T follicular helper cell (primary cell): ENCODE measurements at places on chromosomes 11 and 22.

DNA sequence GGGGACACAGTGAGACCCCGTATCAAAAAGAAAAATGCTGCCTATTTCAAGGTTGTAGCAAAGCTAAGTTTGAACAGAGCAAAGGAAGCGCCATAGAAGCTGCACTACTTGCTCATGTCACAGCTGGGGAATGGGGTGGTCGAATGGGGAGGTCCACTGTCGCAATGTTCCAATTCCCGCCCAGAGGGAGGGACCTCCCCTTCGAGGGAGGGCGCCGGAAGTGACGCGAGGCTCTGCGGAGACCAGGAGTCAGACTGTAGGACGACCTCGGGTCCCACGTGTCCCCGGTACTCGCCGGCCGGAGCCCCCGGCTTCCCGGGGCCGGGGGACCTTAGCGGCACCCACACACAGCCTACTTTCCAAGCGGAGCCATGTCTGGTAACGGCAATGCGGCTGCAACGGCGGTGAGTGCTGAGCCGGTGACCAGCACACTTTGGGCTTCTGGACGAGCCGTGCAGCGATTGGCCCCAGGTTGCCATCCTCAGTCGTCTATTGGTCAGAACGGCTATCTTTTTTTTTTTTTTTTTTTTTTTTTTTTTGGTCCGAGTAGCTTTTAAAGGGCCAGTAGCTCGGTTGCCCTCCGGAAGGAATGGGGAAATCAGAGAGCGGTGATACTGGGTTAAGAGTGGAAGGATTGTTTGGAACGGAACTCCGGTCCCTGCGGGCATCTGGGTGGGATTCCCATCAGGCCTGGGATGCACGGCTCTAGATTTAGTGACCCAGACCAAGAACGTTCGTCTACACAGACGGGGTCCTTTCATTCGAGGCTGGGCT lies at the start of gene HMBS:
HMBS (plus strand) TSS at position 219 of the 774 bp plus-strand sequence; CDS start at position 372, 153 bp downstream.
- peak; percentile 88 for DNase-seq

DNA sequence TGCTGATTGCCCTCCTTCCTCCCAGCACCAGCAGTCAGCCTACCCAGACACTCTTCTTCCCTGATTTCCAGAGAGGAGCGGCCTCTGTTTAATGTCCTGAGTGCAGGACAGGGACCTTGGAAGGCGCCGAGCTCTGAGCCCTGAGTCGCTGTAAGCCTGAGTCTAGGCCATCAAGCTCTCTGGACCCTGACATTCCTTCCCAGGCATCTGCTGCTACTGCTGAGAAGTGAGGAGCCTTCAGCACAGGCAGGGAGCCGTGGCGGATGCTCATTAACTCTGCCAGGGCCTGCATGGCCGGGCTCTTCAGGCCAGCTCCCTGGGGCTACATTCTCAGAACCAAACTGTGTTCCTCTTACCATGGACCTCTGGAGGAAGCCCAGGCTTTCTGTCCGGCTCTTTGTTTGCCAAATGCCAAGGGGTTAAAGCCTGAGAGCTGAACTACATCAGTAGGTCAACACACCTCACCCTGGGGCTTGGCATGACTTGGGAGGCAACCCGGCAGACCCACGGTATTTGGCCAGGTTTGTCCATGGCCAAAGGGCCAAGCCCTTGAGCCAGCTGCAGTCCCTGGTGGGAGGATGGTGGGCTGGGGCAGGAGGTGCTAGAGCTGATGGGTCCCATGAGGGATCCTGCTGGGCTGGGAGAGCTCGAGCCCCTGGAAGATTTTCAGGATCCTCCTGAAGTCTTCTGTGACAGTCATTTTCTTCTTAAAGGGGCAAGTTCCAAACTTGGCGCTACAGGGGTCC lies 721.4 kb downstream of the BRD1 start:
- no peak for DNase-seq

DNA sequence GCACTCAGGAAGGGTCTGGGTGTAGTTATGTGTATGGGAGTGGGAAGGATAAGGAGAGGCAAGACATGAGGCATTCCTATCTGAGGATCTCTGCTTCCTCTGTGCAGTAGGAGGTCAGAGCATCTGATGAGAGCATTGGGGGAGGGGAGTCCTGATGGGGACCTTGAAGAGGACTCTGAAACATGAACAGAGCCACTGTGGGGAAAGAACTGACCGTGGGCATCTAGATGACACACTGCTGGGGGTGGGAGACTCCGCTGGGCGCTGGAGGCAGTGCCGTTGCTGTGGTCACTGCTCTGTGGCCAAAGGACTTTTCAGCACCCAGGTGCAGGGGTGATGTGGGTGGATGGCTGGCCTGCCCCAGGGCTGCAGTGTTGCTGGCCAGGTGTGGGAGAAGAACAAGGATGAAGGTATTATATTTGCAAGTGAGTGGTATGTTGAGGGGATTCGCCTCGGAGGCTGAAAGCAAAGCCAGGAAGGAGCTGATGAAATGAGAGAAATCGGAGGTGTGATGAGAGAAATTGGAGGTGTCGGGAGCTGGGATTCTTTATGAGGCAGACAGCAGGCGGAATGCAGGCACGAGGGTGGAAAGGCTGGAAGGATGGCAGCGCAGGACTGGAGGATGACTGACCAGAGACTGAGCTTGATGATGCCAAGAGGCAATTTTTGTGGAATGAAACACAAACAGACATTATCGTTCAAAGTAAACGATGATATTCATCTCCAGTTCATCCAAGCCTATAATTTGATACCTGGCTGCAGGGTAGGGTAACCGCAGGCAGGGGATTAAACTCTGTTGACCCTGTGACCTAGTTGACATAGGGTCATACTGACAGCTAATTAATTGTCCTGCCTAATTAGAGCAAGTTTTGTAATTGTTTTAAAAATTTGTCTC lies 19.4 kb upstream of the TMPRSS4 start:
- DNase-seq, result no peak

GRCh38 chr11:104369761-104370160 lies 205.8 kb upstream of the PDGFD start:
- DNase-seq, result no peak

- no peak for DNase-seq
These were observed 68.2 kb downstream of the CASP12 start for GRCh38 chr11:104830080-104830479.

GRCh38 chr22:17921871-17922821 lies 102.2 kb downstream of the MICAL3 start:
- no peak for DNase-seq

DNA sequence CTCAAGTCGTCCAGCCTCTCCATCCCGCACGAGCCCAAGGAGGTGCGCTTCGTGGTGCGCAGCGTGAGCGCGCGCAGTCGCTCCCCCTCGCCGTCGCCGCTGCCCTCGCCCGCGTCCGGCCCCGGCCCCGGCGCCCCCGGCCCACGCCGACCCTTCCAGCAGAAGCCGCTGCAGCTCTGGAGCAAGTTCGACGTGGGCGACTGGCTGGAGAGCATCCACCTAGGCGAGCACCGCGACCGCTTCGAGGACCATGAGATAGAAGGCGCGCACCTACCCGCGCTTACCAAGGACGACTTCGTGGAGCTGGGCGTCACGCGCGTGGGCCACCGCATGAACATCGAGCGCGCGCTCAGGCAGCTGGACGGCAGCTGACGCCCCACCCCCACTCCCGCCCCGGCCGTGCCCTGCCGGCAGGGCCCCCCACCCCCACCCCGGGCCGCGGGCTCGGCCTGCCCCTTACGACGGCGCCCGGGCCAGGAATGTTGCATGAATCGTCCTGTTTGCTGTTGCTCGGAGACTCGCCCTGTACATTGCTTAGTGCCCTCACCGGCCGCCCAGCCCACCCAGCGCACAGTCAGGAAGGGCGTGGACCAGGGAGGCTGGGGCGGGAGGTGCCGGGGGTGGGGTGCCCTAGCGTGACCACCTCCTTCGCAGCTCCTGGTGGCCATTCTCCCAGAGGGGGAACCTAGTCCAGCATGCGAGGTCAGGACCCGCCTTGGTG lies 6.9 kb upstream of the ACR start:
- DNase-seq, result no peak

- DNase-seq, result no peak
These were observed 92.0 kb downstream of the SGSM3 start for GRCh38 chr22:40462195-40462984.

DNA sequence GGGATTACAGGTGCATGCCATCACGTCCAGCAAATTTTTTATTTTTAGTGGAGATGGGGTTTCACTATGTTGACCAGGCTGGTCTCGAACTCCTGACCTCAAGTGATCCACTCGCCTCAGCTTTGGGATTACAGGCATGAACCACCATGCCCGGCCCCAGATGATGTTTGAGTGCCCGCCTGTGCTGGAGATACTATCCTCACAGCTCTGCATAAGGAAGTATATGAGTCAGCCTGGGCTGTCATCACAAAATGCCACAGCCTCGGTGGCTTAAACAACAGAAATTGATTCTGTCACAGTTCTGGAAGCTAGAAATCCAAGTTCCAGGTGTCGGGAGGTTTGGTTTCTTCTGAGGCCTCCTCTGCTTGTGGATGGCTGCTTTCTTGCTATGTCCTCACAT lies 119.3 kb downstream of the OSBP2 start:
- DNase-seq, result no peak

DNA sequence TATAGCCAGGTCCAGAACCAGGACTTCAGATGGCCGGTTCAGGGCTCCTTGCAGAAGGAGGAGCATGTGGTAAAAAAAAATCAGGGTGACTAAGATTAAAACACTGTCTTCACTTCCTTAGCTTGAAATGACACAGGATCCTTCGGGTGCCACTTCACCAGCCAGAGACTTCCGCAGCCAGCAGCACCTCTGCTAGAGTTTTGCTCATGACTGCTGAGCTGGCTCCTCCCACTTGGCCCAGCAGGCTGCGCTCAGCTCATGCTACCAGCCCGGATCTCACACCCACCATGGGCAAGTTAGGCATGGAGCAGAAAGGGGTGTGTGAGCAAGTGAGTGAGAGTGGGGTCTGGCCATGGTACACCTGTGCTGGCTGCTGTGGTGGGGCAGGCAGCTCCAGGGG lies 6.6 kb upstream of the MS4A18 start:
- no peak for DNase-seq

DNA sequence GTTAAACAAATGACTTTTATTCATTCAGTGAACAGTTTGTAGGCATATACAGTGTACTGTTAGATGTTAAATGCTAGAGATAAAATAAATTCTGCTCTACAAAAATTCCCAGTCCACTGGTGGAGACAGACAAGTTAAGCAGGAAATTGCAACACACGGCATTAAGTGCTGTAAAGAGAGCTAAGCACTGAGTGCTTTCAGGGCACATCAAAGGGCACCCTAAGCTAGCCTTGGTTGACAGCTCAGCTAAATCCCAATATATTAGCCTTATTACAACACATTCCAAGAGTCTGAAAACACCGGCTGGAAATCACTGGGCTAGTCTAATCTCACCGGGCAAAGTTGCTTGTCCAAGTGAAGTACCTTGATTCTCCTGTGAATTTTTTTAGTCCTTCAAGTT lies 55.1 kb downstream of the NOX4 start:
- DNase-seq, result no peak

DNA sequence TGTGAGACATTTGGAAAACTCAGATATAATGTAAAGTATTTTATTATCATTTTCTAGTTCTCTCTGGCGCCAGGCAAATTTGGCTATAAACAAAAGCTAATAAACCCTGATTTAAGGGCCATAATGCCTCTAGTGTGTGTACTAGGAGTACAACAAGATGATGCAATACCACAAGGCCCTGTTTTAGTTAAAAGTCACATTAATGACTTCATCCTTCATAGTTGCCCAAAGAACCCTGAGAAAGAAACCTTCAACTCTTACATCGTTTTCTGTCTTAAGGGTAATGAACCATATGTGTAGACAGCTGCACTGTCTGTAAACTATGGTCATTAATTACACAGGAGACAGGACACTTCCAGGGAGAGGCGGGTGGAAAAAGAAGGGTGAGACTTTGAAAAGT lies 538.4 kb downstream of the FAM181B start:
- DNase-seq, result no peak

DNA sequence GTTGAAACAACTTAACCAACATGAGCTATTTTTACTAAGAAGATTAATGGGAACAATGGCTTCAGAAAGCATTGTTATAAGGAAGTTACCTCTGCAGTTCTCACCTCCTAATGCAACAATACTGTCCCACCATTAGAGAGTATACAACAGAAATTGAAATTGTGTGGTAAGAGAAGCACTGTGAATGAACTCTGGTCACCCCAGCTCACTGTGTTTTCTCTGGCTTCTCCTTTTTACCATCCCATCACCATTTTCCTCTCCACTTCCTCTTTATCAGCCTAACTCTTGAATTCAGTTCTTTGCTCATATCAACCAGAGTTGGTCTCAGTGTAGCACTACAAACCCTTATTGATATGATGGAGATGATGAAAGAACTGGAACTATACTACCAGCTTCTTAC lies 138.0 kb upstream of the POU2AF2 start:
- DNase-seq, result no peak

- DNase-seq, result no peak
These were observed 60.4 kb downstream of the BMAL1 start for GRCh38 chr11:13338019-13338426.

DNA sequence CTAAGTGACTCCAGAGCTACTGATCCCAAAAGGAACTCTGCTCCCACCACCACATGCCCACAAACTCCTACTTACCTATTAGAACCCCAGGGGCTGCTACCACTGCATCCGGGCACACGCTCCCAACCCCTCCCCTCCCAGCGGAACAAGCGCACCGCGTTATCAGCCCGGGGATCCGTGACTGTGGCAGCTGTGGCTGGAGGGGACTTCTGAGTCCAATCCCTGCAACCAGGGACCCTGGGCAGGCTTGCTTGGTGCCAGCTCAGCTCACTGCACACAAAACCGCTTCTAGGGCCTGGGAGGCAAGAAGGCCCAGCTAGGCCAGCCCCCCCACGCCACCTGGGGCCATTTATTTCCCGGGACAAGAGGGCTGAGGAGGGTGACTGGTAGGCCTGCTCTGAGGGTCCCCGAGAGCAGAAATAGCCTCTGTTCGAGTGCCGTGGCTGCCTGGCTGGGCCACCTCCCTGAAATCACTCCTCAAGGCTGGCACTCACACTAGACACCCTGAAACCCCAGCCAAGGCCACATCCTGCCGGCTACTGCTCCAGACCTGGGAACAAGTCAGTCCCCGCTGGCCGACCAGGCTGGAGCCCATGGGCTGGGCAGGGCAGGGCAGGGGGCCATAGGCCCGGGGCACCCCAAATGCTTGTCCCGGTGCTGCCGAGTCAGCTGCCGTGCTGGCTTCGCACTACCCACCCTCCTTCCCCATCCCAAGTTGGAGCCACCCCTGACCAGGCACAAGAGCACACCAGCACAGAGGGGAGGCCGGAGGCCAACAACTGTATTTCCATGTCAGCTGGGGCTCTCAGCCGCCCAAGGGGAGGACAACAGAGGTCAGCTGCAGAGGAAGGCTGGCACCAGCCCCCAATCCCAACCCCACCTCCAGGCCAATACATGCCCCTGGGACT lies 1.9 kb upstream of the IFITM10 start:
- no peak for DNase-seq
